ENCODE measurements at places on chromosomes 1 and 21.

DNA sequence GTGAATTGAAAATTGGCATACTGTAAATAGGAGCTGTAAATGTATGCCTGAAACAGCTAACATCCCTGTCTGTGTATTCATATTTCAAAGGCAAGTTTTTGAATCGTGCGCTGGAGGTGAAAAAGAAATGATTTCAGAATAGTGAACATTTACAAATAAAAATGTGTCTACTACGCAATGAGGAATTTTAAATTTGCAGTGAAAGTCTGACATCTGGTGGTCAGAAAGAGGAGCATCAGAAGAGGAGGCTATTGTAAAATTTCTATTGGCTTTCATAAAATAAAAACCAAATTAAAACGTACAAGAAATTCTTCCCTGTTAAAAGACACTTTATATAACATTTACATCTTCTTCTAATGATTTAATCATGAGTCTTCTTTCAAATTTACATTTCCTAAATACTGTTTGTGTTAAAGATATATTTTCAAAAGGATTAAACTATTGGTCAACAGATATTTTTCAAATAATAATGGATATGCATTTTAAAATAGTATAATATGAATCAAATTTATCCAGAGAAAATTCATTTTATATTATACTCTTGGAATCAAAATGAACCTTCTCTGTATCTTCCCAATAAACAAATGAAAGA is 113.7 kb upstream of the RRP15 start:
- DNase-seq, result peak; percentile 30

DNA sequence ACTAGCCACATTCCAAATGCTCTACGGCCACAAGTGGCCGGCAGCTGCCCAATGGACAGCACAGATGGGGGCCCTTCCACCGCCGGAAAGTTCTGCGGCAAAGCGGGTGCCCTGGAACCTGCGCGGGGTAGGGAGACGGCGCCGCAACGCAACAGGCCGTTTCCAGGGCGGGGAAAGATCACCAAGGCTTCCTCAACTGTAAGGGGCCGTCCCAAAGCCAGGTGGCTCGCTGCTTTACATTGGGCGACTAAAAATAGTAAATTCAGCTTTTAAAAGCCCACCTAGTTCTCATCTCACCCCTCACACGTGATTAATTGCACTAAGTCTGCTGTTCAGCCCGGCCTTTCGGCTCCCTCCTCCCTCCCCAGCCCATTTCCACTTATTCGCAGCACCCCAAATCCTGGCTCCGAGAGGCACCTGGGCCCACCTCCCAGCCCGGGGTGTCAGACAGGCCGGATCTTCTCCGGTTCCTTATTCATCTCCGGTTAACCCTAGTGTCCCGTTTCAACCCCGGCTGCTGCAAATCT is 643 bp downstream of the CFAP298 start:
- no peak for DNase-seq

DNA sequence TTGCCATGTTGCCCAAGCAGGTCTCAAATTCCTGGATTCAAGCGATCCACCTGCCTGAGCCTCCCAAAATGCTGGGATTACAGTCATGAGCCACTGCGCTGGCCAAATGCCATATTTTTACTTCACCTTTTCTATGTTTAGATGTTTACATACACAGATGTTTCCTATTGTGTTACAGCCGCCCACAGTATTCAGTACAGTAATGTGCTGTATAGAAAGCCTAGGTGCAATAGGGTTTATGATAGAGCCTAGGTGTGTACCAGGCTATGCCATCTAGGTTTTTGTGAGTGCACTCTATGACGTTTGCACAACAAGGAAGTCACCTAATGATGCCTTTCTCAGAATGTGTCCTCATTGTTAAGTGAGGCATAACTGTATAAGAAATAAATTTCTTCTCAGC is 153.4 kb downstream of the CHRM3 start:
- no peak for DNase-seq

- no peak for DNase-seq
These were observed at the start of gene RPS6KA1 for GRCh38 chr1:26529655-26530409. Gene RPS6KA1 (plus strand): TSS chr1:26529761. CDS start chr1:26529921, 160 bp downstream.

GRCh38 chr1:8711873-8712412 is 105.5 kb downstream of the RERE start:
- DNase-seq, result no peak

GRCh38 chr1:45266151-45266801 is 59.9 kb upstream of the ZSWIM5 start:
- no peak for DNase-seq

DNA sequence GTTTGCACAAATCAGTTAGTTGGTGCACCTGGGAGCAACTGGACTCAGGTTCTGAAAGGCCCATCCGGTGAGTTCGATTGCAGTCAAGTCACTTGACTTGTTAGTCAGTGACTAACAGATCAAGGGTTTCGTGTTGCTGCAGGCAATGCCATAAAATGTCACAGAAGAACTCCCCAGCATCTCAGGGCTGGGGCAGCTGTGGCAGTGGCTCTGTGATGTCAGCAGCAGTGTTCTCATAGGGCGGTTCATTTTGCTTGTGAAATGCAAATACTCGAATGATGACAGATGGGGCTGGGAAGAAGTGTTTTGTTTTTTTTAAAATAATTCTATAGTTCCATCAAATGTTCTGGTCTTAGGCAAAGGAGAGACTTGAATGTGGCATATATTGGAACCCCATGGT is 287.8 kb downstream of the LMX1A start:
- no peak for DNase-seq

DNA sequence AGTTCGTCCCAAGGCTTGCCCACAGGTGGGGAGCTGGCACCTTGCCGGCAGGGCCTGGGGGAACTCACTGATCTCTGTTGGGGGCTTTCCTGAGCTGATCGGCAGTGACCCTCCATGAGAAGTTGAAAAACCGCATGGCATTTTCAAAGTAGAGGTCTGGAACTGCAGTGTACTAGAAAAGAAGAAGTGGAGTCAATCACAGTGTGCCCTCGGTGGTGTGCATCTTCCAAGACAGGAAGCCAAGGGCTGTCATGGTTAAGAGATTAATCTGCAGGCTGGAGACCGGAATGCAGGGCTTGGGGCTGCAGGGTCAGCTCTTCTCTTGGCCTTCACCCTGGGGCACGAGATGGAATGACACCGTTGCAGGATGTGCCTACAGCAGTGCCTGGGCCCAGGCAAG is 56.8 kb downstream of the ECE1 start:
- DNase-seq, result no peak

GRCh38 chr1:54167422-54168139 is 14.8 kb upstream of the CDCP2 start:
- no peak for DNase-seq

GRCh38 chr1:38818175-38818976 is 41.2 kb downstream of the RRAGC start:
- DNase-seq, result peak; percentile 65

GRCh38 chr1:153804112-153804511 is 28.9 kb downstream of the SLC27A3 start:
- DNase-seq, result no peak

- DNase-seq, result no peak
These were observed 454 bp downstream of the CORT start for GRCh38 chr1:10450156-10450814.

GRCh38 chr1:41383094-41383852 is 22.0 kb downstream of the FOXO6 start:
- no peak for DNase-seq

- no peak for DNase-seq
These were observed 23.0 kb upstream of the ZBTB40 start for GRCh38 chr1:22428672-22429071.

GRCh38 chr1:108057541-108057940 is 92.6 kb upstream of the VAV3 start:
- DNase-seq, result peak; percentile 63

- no peak for DNase-seq
These were observed 3.5 kb upstream of the CLEC20A start for GRCh38 chr1:178500091-178500770.

- no peak for DNase-seq
These were observed 4.6 kb downstream of the MTARC1 start for GRCh38 chr1:220791285-220791684.

DNA sequence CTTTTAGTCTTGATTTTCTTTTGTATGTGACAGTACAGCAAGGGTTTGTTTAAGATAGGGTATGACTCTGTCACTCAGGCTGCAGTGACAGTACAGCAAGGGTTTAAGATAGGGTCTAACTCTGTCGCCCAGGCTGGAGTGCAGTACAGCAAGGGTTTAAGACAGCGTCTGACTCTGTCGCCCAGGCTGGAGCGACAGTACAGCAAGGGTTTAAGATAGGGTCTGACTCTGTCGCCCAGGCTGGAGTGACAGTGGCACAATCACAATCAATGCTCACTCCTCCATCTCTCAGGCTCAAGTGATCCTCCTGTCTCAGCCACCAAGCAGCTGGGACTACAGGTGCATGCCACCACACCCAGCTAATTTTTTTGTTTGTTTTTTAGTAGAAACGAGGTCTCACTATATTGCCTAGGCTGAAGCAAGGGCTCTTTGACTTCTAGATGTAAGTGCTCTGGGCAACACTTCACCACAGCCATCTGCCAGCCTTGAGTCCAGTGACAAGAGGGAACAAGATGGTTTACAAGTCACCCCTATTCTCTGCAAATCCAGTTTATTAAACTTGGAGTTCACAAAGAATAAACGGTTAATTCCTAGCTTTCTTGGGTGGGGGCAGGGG is 965 bp upstream of the SH2D5 start:
- no peak for DNase-seq

GRCh38 chr1:116475850-116476218 is 95.0 kb downstream of the CD58 start:
- no peak for DNase-seq

GRCh38 chr1:211305044-211305443 is 21.6 kb upstream of the TRAF5 start:
- no peak for DNase-seq

GRCh38 chr1:64458915-64459314 is 11.0 kb upstream of the CACHD1 start:
- no peak for DNase-seq

DNA sequence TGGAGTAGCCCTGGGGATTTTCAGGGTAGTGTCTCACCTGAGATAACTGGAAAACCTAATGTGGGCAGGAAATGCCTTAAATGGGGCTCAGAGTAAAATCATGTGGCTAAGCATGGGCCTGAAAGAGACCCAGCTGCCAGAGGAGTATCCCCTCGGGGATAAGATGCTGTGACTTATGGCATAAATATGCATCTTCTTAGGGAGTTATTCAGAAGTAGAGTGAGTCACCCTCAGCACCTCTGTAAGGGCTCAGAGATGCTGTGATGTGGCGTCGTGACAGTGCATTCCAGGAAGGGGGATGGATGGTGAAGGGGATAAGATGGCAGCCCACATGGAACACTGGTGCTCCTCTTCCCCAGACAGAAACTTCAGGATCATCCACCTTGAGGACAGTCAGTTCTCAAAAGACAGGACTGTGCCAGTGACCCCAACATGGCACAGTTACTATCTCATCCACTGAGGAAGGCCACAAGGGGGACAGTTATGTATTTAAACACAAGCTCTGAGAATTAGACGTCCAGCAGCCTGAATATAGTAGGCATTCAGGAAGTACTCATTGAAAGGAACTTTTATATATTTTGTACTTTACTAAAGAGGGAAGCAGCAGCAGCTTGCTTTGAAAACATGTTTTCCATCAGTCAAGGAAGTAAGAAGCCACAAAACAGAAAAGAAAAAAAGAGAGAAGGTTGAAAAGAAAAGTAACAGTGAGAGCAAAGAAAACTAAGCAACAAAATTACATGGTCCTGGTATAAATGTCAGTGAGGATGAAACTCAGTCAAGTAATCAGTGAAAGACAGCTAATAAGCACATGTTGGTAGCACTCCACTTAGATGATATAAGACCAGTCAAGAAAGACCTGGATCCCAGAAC is 8.3 kb downstream of the IL24 start:
- no peak for DNase-seq

DNA sequence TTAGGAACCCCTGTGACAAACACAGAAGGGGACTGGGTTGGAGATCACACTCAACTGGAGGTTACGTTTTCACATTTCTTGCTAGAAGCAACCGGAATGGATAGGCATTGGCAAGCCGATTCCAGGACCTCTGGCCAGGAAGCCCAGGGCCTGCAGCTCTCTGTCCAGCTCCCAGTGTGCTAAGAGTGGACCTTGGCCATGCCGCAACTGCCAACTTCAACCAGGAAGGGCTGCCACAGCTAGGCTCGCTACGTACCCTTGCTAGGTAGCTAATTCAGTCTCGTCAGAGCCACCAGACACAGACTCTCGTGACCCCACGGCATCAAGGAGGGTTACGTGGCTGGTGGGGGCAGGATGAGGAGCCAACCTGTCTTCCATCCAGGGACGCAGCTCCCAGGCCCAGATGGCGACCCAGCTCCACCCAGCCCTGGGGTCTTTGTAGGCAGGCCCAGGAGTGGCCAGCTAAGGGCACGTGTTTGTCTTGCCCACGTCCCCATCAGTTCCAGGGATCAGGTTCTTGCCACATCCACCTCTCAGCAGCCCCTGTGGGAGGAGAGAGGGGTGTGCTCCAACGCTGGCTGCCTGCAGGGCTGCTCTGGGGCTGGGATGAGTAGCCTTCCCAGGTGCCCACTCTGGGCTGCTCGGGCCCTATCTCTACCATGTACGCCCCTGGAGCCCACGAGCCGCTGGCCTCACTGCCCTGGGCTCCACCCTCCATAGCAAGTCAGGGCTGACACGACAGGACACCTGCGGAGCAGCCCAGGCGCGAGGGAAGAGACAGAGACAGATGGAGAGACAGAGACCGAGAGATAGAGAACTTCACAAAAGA is 39.2 kb downstream of the UBE2G2 start:
- DNase-seq, result no peak

- DNase-seq, result peak; percentile 93
These were observed 32.7 kb upstream of the ATP5PO start for GRCh38 chr21:33948096-33948950.

GRCh38 chr1:32150847-32151246 is 28.6 kb upstream of the TXLNA start:
- no peak for DNase-seq

DNA sequence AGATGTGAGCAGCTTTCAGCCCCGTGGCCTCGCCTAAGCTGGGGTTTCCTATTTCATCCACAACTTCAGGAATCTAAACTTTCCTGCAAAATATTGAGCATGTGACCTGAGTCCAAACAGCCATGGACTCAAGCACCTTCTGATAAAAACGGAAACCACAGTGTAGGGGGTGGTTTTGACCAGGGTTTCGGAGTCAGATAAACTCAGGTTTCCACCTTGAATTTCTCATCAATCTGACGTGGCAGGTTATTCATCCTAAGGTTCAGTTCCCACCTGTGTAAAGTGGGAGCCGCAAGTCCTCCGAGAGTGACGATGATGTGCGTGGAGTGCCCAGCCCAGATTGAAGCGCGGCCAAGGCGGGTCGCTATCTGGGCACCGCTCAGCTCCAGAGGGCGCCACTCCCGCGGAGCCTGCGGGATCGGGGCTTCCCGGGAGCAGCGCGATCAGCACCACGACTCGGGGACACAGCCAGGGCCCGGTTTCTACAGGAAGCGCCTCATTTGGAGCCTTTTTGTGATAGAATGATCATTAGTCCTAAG is 871 bp upstream of the ETS2 start:
- DNase-seq, result no peak

DNA sequence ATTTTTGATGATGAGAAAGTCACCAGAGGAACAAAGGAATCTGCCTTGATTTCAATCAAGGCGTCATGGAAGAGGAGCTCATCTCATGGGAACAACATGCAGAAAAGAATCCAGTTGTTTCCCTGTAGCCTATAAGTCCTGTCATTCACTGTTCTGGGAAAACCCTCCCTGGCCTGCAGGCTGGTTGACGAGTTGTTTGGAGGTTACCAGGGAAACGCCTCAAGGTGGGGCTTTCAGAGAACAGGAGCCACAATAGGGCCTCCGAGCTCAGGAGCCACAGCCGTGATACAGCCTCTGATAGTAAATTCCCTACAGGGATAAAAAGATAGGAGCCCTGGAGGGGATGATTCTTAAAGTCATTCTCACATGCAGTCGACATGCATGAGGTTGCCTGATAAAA is 135.2 kb downstream of the PSMG1 start:
- DNase-seq, result peak; percentile 90

GRCh38 chr1:185353124-185353523 is 36.1 kb upstream of the IVNS1ABP start:
- DNase-seq, result no peak
